ENCODE measurements at places on chromosomes 7 and 10.

GRCh38 chr10:124830445-124830844, 28.8 kb downstream of the ABRAXAS2 start:
- no peak for DNase-seq

DNA sequence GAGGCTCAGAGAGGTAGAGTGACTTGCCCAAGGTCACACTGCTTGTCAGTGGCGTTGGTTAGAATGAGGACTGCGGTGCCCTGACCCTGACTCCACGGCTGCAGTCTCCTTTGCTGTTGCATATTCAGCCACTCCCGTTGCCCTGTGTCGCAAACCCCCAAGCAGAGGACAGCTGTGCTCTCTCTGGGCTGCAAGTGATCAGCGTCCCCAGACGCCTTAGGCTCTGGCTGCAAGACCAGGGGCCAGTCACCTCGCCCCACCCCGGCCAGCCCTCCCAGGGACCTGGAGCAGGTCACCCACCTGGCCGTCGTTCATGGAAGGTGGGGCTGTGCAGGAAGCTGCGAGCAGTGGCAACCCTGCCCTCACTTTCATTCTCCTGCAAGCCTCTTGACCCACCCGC, 51.7 kb upstream of the NANOS1 start:
- no peak for DNase-seq

GRCh38 chr10:5844345-5845055, 31.3 kb upstream of the GDI2 start:
- DNase-seq: no peak

- no peak for DNase-seq
Measured at GRCh38 chr10:11588873-11589574, 22.4 kb downstream of the USP6NL start.

- no peak for DNase-seq
Measured at GRCh38 chr10:104456802-104457542, 103.3 kb downstream of the CFAP58 start.

GRCh38 chr7:1886361-1887064, 216.4 kb downstream of the ELFN1 start:
- DNase-seq: no peak

GRCh38 chr7:7438851-7439250, 96.8 kb downstream of the COL28A1 start:
- DNase-seq: peak; percentile 79

- no peak for DNase-seq
Measured at GRCh38 chr10:101712997-101713396, 18.0 kb upstream of the FBXW4 start.

GRCh38 chr10:118957443-118957825, 72.1 kb upstream of the NANOS1 start:
- no peak for DNase-seq

DNA sequence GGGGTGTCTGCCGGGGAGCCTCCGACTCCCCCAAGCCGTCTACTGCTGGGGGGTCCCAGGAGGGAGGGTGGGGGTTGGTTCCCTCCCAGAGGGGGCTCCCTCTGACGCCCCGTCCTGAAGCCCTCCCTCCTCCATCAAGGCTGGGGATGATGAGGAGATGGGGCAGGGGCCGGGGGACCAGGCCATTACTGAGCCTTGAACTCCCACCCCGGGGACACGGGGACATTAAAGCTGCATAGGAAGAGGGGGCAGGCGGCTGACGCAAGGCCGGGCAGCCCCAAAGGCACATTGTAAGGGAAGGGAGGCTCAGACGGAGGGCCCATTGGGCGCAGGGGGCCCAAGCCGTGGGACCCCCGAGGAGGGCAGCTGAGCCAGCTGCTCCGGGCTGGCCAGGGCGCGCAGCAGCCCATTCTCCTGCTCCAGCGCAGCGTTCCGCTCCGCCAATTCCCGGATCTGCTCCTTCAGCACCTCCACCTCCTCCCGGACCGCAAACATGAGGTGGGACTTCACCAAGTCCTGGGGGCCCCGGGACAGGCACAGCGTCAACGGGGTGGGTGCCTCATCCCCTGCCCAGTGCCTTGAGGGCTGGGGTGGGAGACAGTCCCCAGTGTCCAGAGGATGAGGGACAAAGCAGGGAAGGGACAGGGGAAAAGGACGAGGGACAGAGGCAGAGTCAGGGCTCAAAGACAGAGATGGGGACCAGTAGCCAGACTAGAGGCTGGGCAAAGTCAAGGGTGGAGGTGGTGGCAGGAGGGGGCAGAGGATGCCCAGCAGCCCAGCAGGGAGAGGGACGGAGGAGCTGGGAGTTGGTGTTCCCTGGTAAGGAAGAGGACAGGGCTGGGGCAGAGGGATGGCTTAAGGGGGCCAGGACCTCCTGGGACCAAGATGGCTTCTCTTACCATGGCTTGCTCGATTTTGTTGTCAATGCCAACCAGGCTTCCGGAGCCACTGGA, 2.9 kb upstream of the SPACDR start:
- no peak for DNase-seq

- DNase-seq: no peak
Measured at GRCh38 chr10:70440296-70441160, 953 bp downstream of the NODAL start.

DNA sequence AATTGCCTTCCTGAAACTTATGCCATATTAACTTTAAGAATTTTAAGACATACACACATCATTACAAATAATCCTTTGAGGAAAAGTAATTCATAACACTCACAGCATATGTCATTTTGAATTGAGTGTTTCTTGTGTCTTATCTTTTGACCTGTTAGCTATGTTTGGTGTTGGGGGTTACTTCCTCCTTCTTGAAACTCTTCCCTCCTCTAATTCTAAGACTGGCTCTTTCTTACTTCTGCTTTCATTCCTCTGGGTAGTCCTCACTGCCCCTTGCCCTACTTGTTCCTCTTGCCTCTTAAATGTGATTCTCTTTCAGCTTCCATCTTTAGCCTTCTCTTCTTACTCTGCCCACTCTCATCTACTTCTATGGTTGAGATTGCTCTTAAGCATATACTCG, 28.3 kb upstream of the PIP4K2A start:
- DNase-seq: no peak

- DNase-seq: peak; percentile 19
Measured at GRCh38 chr10:132407846-132408278, 10.9 kb downstream of the PWWP2B start.

- DNase-seq: no peak
Measured at GRCh38 chr10:92970301-92971070, 90.1 kb upstream of the CYP26C1 start.

DNA sequence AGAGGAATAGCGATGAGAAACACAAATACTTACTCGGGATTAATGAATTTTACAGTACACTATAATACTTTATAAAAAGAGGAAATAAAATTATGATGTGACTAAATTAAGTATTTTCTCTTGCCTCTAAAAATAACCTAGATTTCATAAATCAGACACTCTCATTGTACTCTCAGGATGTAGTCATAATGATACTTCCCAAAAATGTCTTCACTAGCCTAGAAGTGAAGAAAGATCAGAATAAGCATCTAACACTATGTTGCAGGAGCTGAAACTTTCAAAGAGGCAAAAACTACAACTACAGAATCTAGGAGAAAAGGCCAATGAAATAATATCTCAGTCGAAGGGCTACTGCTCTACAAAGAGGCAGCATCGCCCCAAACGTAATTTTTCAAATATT, 49.4 kb downstream of the DNAJC1 start:
- no peak for DNase-seq

GRCh38 chr7:150668472-150668911, 17.0 kb upstream of the GIMAP2 start:
- DNase-seq: no peak
